Left renal cortex interstitium (tissue), 4 donors: ENCODE measurements at places on chromosomes 16 and 17. TPM values are rescaled to one million over a fixed set of nuclear protein-coding genes. Genes with fewer than 3 reads are reported as not detected.

The SLC6A4 gene
- polyA plus RNA-seq: 0.98 TPM

The CIITA gene
- polyA plus RNA-seq: 8.0 TPM

The CHD9NB gene
- polyA plus RNA-seq: 10.4 TPM

The HIGD1B gene
- 1.3 TPM for polyA plus RNA-seq

The TEKT5 gene
- polyA plus RNA-seq: 0.64 TPM
